ENCODE measurements at places on chromosomes 4 and X.
A peak's percentile ranks its signal among the peaks of the same experiment; 100 is the strongest.

GRCh38 chrX:108696690-108697089 lies 39.7 kb downstream of the IRS4 start:
- no peak overlapping the region for H3K27ac ChIP-seq
- no peak for DNase-seq

DNA sequence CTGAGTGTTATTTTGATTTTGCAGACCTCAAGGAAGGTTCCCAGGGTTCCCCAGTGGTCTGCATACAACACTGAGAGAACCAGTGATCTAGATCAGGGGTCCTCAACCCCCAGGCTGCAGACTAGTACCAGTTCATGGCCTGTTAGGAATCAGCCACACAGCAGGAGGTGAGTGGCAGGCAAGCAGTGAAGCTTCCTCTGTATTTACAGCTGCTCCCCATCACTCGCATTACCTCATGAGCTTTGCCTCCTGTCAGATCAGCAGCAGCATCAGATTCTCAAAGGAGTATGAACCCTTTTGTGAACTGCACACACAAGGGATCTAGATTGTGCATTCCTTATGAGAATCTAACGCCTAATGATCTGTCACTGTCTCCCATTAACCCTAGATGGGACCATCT lies 28.5 kb downstream of the EDNRA start:
- no peak overlapping the region for H3K4me3 ChIP-seq
- H3K27ac ChIP-seq, result no peak overlapping the region
- H3K4me1 ChIP-seq, result no peaks in the 10 kb centered on the region
- H3K27me3 ChIP-seq, result no peaks in the 10 kb centered on the region
- DNase-seq, result no peak

DNA sequence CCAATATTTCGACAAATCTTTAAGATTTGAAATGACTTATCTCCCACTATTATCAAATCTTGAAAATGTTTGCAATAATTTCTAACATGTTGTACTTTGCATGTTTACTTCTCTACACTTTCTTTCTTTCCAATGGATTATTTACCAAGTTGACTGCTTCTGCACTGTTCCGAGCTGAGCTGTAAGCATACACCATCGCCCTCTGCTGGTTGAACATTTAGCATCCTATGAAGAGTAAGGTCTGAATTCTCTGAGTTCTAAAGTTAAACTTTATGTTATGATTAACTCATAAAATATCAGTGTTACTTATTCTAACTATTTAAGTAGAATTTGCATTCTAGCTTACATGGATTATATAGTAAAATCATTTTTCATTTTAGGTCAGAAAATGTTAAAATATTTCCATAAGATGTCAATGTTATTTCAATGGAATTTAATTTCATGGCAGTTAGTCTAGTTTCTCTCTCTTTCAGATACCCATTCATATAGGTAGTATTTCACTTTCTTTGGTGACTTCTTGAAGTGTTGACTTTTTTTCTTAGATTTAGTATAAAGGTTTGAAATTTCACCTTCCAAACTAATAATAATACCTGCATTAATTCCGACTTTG lies 137.4 kb downstream of the DKK2 start:
- DNase-seq, result no peak
- H3K27me3 ChIP-seq, result no peaks in the 10 kb centered on the region
- H3K36me3 ChIP-seq, result no peaks in the 10 kb centered on the region
- no peaks in the 10 kb centered on the region for H3K4me1 ChIP-seq

- H3K4me3 ChIP-seq, result no peak overlapping the region
- no peak for DNase-seq
- H3K4me1 ChIP-seq, result no peaks in the 10 kb centered on the region
- no peak overlapping the region for H3K27ac ChIP-seq
- no peaks in the 10 kb centered on the region for H3K27me3 ChIP-seq
These were observed 9.2 kb upstream of the GYG2 start for GRCh38 chrX:2819345-2820135.

GRCh38 chr4:128385683-128386304 lies 98.2 kb upstream of the PGRMC2 start:
- H3K27ac ChIP-seq, result peak overlapping the region; percentile 37
- H3K36me3 ChIP-seq, result no peaks in the 10 kb centered on the region
- H3K27me3 ChIP-seq, result no peaks in the 10 kb centered on the region
- DNase-seq, result no peak
- H3K4me1 ChIP-seq, result peaks cover 11% of the 10 kb centered on the region

DNA sequence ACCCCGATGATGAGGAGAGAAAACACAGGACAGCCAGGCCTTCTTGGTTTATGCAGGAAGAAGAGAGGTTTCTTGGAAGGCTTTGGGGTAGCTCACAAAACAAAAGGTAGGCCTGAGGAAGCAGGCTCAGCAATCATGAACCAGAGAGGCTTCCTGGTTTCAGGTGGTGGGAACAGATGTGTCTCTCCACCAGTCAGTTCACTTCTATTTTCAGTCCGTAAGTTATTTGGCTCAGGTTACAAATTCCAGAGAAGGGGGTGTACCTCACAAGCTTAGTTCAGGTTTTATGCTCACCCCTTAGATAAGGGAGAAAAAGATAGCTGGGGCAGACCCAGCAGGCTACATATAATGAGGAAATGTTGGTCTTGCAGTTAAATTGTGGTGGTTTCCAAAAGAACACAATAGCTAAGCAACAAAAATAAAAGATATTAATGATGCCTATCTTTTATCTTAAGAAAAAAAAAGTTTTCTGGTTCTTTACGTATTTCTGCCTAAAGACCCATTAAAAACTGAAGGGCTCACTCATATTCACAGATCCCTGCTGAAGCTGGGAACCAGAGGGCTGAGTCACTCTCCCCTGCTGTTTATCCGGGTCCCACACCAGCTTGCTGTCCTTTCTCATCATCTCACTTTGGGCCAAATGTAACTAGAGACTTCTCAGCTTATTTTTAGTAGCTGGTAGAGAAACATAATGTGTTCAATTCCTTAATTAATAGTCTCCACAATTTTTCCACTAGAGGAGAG lies 177.0 kb downstream of the CAMK2D start:
- no peak for DNase-seq
- H3K4me1 ChIP-seq, result peaks cover 3% of the 10 kb centered on the region
- H3K4me3 ChIP-seq, result no peak overlapping the region
- H3K27me3 ChIP-seq, result no peaks in the 10 kb centered on the region
- no peak overlapping the region for H3K27ac ChIP-seq

- H3K36me3 ChIP-seq, result peaks cover 56% of the 10 kb centered on the region
- DNase-seq, result no peak
- no peaks in the 10 kb centered on the region for H3K27me3 ChIP-seq
- H3K4me1 ChIP-seq, result no peaks in the 10 kb centered on the region
- peak overlapping the region; percentile 27 for H3K27ac ChIP-seq
These were observed 54.1 kb downstream of the CCNI start for GRCh38 chr4:77021614-77022089.

DNA sequence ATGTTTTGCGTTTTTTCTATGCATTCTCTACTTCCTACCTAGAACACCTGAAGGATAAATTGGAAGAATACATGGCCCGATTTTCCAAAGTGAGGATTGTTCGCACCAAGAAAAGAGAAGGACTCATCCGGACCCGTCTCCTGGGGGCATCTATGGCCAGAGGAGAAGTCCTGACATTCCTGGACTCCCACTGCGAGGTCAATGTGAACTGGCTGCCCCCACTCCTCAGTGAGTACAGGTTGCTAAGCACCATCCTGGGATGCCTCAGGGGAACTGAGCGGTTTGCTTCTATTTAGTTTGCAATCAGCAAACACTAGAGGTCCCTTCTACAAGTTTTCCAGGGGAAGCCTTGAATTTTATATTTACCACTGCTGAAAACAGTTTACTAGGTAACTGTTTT lies 359.3 kb upstream of the GALNT7 start:
- no peaks in the 10 kb centered on the region for H3K27me3 ChIP-seq
- no peaks in the 10 kb centered on the region for H3K4me1 ChIP-seq
- no peak for DNase-seq
- H3K36me3 ChIP-seq, result no peaks in the 10 kb centered on the region

DNA sequence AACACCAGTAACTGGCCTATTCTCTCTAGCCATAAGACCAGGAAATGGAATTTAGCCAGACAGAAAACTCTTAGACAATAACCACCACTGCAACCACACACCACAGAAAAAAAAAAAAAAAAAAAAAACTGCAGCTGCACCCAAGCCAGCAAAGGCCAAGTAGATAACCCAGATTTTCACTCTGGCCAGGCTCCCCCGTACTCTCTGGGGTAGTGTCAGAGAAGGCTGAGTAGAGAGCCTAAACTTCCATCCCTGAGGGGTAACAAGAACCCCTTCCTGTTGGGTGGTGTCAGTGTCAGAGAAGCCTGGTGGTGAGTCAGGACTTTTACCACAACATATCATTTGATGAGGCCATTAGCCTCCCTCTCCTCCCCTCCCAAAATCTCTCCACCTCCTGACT lies 5.6 kb upstream of the DLG3 start:
- H3K36me3 ChIP-seq, result no peaks in the 10 kb centered on the region
- H3K4me3 ChIP-seq, result no peak overlapping the region
- H3K27ac ChIP-seq, result no peak overlapping the region
- no peaks in the 10 kb centered on the region for H3K4me1 ChIP-seq

- no peaks in the 10 kb centered on the region for H3K27me3 ChIP-seq
- H3K4me1 ChIP-seq, result no peaks in the 10 kb centered on the region
- DNase-seq, result no peak
These were observed 74.6 kb upstream of the SHOX start for GRCh38 chrX:555725-556666.

- no peak overlapping the region for H3K27ac ChIP-seq
- no peaks in the 10 kb centered on the region for H3K36me3 ChIP-seq
- H3K4me1 ChIP-seq, result peaks cover 4% of the 10 kb centered on the region
- no peaks in the 10 kb centered on the region for H3K27me3 ChIP-seq
- H3K4me3 ChIP-seq, result no peak overlapping the region
These were observed 57.3 kb upstream of the TRIM2 start for GRCh38 chr4:153146961-153147360.

- H3K27me3 ChIP-seq, result no peaks in the 10 kb centered on the region
- H3K4me1 ChIP-seq, result no peaks in the 10 kb centered on the region
- H3K27ac ChIP-seq, result no peak overlapping the region
- DNase-seq, result no peak
- no peak overlapping the region for H3K4me3 ChIP-seq
- no peaks in the 10 kb centered on the region for H3K36me3 ChIP-seq
These were observed 59.5 kb downstream of the SLC39A8 start for GRCh38 chr4:102285831-102286230.

DNA sequence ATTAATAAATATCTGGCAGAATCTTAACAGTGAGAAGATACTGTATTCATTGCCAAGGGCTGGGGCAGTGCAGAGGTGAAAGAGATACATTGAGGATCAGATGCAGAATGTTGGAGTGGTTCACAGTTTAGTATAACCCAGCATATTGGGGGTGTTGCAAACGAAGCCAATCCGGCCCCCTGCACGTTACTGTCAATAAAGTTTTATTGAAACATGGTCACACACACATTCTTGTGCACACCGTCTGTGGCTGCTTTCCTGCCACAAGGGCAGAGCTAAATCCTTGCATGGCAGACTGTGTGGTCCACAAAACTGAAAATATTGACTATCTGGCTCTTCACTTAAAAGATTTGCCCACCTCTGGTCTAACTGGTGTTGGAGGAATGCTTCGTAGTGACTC lies 119.7 kb downstream of the SHOX start:
- no peaks in the 10 kb centered on the region for H3K4me1 ChIP-seq
- H3K27ac ChIP-seq, result no peak overlapping the region
- H3K36me3 ChIP-seq, result no peaks in the 10 kb centered on the region
- peak; percentile 16 for DNase-seq

- DNase-seq, result no peak
- no peaks in the 10 kb centered on the region for H3K4me1 ChIP-seq
- H3K27me3 ChIP-seq, result no peaks in the 10 kb centered on the region
- H3K27ac ChIP-seq, result no peak overlapping the region
- no peak overlapping the region for H3K4me3 ChIP-seq
- no peaks in the 10 kb centered on the region for H3K36me3 ChIP-seq
These were observed 39.3 kb upstream of the FAM47B start for GRCh38 chrX:34903316-34903715.

GRCh38 chrX:108304210-108304609 lies 134.0 kb downstream of the COL4A6 start:
- no peak for DNase-seq
- no peak overlapping the region for H3K4me3 ChIP-seq
- no peaks in the 10 kb centered on the region for H3K4me1 ChIP-seq

DNA sequence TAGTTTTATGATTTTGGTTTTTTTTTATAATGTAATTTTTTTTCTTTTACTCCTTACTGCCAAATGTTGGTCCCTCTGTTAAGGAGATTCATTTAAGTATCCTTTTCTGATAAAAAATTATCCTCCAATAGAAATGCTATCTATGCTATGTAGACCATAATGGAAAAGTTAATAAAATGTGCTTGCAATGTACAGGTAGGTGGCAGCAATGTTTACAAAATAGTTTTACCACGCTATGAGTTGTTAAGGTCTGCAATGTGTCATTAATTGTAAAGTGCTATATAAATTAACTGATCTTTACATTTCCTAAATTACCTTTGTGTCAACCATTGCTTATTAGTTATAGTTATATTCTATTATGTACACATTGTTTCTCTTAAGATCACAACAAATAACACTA lies 3.8 kb upstream of the CENPC start:
- H3K36me3 ChIP-seq, result no peaks in the 10 kb centered on the region
- no peak overlapping the region for H3K27ac ChIP-seq
- H3K27me3 ChIP-seq, result no peaks in the 10 kb centered on the region
- peaks cover 6% of the 10 kb centered on the region for H3K4me1 ChIP-seq
- DNase-seq, result no peak

DNA sequence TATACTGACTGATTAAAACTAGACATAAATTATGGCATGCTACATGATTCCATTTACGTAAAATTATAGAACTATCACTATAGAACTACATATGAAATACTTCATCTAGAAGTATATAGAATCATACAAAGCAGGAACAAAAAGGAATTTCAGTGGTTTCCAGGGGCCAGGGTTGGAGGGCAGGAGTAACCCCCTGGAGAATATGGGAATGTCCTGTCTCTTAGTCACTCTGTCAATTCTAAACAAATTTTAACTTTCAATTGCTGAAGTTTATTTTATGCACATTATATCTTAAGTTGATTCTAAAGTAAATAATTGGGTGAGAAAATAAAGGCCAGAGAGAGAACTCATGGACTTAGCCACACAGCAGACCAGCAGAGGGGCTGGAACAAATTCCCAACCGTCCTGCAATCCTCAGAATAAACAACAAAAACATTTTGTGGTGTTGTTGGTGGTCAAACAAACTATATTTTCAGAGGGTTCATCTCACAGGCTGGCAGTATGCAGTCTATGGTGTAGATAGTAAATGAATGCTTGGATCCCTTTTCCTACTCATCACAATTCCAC lies 476.9 kb upstream of the SLIT2 start:
- H3K27me3 ChIP-seq, result no peaks in the 10 kb centered on the region
- H3K36me3 ChIP-seq, result no peaks in the 10 kb centered on the region
- H3K4me1 ChIP-seq, result no peaks in the 10 kb centered on the region
- no peak overlapping the region for H3K27ac ChIP-seq
